HEK293T (cell line): ENCODE measurements at places on chromosomes 3 and 15.
A peak's percentile ranks its signal among the peaks of the same experiment; 100 is the strongest.

GRCh38 chr15:67035886-67036285, 29.5 kb upstream of the SMAD3 start:
- no peak for DNase-seq

- no peak for DNase-seq
Observed at GRCh38 chr3:12392101-12392878, 92.0 kb upstream of the TSEN2 start.

DNA sequence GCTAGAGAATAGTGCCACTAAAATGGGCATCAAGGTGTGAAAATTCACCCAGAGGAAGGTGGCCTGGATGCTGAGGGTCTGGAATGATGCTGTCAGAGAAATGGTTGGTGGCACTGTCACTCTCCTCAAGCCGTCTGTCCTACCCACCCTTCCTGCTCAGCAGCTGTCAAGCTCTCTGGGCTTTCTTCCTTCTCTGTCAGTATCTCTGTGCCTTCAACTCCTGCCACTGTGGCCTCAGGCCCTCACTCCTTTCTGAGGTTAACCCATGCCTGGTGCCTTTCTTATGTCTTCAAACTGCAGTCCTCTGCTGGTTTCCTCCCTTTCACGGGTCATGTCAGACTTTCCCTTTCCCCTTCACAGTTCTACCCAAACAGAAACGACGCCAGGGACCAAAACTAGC, 4.4 kb downstream of the MYO5C start:
- no peak for DNase-seq

- no peak for DNase-seq
Observed at GRCh38 chr3:66033241-66034138, 5.2 kb downstream of the MAGI1 start.

DNA sequence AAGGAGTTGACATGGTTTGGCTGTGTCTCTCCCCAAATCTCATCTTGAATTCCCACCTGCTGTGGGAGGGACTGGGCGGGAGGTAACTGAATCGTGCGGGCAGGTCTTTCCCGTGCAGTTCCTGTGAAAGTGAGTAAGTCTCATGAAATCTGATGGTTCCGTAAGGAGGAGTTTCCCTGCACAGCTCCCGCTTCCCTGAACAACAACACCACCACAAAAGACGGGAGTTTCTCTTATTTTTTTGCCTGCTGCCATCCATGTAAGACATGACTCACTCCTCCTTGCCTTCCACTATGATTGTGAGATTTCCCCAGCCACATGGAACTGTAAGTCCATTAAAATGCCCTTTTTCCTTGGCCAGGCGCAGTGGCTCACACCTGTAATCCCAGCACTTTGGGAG, 22.7 kb downstream of the XXYLT1 start:
- DNase-seq, result no peak

DNA sequence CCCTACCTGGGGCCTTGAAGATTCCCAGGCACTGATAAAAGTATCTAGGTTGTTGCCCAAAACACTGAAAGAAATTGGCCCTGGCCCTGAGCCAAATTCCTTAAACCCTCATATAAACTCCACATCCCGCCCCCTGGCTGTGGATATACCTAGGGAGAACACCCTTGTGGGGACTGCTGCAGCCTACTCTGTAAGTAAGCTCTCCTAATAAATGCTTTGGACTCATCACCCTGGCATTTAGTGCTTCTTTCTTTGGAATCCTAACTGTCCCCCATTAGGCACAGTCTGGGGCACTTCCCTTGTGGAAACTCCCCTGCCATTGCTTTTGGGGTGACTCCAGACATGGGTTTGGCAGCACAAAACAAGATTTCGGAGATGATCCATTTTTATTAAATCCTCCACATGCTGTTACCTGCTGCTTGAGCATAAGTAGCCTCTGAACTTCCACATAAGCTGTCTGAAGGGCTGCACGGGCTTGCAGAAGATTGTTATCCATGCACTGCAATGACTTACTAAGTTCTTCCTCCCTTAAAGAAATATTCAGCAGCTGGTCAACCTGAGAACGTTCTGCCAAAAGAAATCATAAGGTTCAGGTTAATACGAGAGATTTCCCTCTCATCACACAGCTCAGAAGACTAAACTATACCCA, 46.4 kb downstream of the ZNF106 start:
- no peak for DNase-seq

GRCh38 chr15:42405863-42406482, 46.7 kb downstream of the CAPN3 start:
- no peak for DNase-seq

DNA sequence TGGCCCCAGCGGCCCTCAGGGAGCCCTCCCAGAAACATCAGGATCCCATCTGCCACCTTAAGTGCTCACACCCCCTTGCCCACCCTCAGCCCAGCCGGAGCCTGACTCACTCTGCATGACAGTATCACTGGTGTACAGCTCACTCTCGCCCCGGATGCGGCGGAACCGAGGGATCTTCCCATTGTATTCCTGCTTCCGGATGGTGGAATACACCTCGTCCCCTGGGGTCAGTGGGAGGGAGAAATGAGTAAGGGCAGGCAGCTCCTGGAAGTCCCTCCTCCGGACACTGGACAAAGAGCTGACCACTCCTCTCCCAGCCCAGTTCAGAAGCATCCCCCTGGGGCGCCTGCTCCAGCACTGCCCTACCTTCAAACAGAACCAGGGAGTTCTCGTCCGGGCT, 16.5 kb downstream of the SEMA7A start:
- DNase-seq, result no peak

DNA sequence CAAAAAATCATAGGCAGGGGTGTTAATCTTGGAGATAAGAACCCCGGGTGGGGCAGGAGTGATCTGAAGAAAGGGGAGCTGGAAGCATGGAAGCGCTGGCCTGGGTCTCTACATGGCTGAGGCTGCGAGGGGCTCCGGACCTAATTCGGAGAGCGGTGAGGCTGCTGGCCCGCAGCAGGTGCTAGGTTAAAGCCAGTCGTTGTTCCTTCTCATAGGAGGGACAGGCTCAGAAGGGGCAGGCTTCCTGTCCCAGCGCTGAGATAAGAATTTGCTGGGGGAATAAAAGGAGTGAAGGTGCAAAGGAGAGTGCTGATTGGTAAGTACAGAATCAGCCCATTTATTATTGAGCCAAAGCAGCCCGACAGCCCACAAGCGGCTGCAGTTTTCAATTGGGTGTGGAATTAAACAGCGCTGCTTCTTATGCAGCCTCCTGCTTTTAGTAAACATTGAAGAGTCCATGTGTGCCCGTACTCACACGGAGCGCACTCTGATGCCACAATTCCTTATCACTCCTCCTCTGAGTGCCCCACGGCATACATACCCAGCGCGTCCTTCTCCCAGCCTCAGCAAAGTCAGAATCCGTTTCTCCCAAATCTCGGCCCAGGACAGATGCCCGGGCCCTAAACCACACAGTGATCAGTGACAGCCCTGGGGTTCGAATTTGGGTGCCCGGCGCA, 17.1 kb downstream of the CHST13 start:
- DNase-seq, result no peak

GRCh38 chr15:88623061-88623460, 1.9 kb downstream of the AEN start:
- DNase-seq, result no peak

DNA sequence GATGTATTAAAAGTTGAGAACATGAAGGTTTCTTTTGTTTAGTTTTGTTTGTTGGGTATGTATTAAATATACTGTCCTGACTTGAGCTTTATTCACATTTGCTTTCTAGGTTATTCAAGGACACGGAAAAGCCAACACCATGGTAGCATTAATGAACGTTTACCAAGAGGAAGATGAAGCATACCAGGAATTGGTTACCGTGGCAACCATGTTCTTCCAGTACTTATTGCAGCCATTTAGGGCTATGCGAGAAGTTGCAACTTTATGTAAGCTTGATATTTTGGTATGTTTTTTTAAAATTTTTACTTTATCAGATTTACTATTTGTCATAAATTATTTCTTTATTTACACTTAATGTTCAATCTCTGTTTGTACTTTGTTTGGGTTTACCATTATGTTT, 3.6 kb downstream of the WHAMM start:
- no peak for DNase-seq

DNA sequence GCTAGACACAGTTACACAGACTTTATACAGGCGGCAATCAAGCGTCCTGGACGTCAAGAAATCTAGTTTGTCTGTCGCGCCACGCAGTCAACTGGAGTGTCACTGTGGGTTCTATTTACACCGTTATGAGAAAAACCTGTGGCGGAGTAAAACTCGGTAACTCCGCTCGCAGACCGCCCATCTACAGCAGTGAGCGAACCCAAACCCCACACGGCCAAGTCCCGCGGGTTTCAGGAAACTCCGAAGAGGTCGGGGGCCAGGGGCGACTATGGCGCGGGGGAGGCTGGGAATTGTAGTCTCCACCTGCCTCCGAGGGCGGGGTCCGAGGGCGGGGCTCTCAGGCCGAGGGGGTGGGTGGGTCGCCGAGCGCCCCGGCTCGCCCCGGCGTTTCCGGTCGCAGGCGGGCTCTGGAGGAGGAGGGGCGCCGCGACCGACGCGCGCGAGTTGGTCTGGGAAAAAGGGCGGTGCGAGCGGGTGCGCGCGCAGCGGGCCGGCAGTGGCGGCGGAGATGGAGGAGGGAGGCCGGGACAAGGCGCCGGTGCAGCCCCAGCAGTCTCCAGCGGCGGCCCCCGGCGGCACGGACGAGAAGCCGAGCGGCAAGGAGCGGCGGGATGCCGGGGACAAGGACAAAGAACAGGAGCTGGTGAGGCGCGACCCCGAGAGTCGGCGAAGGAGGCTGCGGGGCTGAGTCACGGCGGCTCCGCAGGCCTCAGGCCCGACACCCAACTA, at the start of gene PSMD2:
Gene PSMD2, plus strand, starts transcription at position 483 of the 729 bp plus-strand sequence. Its CDS starts 26 bp downstream, at position 509.
- DNase-seq, result peak; percentile 95

- no peak for DNase-seq
Observed at GRCh38 chr15:63794271-63794670, 39.5 kb downstream of the HERC1 start.

DNA sequence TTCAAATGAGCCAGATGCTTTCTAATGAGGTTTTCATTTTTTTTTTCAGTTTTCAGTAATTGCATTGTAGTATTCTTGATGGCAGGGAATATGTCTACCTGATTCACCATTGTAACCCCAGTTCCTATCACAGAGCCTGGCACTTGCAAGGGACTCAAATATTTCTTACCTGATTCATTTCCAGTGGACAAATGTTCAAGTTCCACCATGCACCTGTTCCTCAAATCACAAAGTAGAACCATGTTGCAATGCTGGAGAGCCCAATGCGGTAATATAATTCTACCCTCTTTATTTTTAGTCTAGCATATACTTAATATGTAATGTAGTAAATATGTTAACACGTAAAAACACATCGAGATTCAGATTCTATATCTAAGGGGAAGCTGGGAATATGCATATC, 722.6 kb downstream of the AGBL1 start:
- DNase-seq, result no peak

GRCh38 chr15:40333922-40334492, 6.7 kb downstream of the CCDC9B start:
- no peak for DNase-seq

GRCh38 chr15:53911431-53911830, 66.8 kb upstream of the UNC13C start:
- DNase-seq, result no peak

DNA sequence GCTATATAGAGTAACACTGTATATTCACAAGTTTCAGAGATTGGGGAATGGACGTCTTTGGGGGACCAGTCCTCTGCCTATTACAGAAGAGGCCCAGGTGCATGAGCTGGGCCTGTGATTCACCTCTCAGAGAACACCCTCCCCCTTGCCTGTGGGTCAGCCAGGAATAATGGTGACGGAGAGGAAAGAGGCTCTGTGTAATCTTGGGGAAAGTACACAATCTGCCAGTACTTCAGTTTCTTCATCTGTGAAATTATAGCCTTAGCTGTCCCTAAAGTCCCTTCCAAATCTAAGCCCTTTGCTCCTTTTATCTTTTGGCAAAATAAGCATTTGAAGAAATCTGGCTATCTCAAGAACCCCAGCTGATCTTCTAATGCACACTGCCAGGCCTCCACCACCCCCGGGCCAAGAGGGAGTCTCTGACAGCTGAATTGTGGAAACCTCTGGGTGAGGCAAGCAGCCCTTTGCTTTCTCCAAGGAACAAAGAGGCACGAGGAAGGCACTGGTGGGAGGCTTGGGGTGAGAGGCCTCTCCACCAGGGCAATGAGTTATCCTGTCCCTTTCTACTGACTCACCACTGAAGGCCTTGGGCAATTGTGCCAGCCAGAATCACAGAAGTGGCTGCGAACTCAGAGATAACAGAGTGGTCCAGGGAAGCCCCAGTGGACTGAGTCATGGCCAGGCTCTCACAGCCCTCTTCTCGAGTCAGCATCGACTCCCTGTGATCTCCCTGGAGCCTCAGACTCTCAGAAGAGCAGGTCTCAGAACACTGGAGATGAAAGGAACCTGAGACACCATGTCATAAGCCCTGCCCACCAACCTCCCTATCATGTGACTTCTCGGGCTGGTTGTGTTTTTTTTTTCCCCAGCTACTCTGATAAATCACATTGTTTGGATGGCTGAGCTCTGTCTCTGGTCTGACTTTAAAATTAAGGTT, 31.8 kb downstream of the CCNL1 start:
- DNase-seq, result no peak

DNA sequence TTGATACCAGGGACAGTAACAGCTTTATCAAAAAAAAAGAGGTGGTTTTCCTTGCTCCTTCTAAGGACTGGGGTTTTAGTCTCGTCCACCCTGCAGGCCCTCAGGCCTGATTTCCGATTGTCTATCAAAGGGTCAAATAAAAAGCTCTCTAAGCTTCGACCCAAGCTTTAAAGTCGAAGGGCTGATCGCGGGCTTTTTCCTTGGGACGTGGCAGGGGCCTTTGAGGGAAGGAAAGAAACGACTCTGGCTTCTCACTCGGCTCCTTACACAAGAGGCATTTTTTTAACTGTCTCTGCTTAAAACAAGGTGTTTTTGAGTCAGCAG, 354 bp upstream of the KLHL24 start:
- peak; percentile 8 for DNase-seq

DNA sequence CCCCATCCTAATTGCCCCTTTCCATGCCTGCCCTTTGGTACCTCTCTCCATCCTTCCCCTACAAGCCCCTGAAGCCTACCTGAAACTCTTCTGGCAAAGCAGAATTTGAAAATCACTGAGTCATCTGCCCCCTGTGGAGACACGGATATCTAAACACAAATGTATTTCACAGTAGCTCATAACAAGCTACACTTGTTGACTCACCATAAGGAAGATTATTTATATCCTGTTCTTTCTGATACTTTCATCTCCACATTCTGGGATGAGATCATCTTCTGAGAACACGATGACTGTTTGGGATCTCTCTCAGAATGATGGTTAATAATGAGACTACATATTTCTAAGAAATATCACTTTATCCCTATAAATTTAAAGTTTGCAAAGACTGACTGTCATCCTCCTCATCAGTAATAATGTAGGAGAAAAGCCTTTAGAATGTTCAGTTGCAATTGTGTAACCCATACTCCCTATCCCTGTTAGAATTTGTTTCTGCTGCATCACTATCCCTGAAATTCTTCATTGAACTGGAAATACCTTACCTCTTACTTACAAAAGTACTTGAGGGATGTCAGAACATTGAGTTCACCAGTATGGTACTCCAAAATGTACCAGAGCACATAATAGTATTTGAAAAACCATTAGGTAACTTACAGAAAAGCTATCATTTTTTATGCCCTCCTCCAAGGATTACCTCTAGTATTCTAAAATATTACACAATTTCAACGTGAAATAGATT, 116.1 kb upstream of the IL12A start:
- DNase-seq, result no peak
